ENCODE measurements at places on chromosomes 12 and 14. TPM values are rescaled to one million over a fixed set of nuclear protein-coding genes. Genes with fewer than 3 reads are reported as not detected.

TMEM233 gene
- total RNA-seq, result not detected

CIROP gene
- not detected for total RNA-seq

LRRC10 gene
- total RNA-seq, result not detected

RNASE4 gene
- 2.3 TPM for total RNA-seq

ARHGEF25 gene
- total RNA-seq, result 6.2 TPM

KTN1 gene
- total RNA-seq, result 136 TPM

GRCh38 chr12:76455582-76456345 lies 103.8 kb downstream of the OSBPL8 start:
- peak; percentile 48 for DNase-seq
- no peak overlapping the region for H3K27ac ChIP-seq
- H3K4me3 ChIP-seq, result no peak overlapping the region
- H3K36me3 ChIP-seq, result no peaks in the 10 kb centered on the region
- H3K27me3 ChIP-seq, result no peaks in the 10 kb centered on the region

DNA sequence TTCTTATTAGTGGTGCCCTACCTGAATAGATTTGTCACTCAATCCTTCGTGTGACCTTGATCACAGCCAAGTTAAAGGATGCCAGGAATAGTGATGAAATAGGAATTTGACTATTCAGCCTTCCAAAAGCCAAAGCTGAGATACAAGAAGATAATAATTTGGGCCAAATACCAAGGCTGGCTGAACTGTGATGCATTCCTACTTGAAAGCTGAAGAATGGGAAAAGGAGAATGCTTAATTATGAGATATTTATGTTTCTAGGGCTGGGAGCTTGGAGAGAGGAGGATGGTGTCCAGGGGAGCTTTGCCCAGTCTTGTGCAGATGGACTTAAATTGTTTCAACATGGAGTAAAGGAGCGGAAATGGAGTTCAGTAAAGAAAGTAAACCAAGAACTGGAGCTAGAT lies 5.2 kb downstream of the RNASE7 start:
- no peaks in the 10 kb centered on the region for H3K27me3 ChIP-seq
- no peak overlapping the region for H3K4me3 ChIP-seq
- DNase-seq, result no peak
- peaks cover 38% of the 10 kb centered on the region for H3K4me1 ChIP-seq

- no peak overlapping the region for H3K4me3 ChIP-seq
- H3K27me3 ChIP-seq, result no peaks in the 10 kb centered on the region
- H3K4me1 ChIP-seq, result no peaks in the 10 kb centered on the region
- H3K27ac ChIP-seq, result no peak overlapping the region
Measured at GRCh38 chr12:24427776-24428175, 478.3 kb upstream of the SOX5 start.

- no peak overlapping the region for H3K4me3 ChIP-seq
- DNase-seq, result no peak
- no peaks in the 10 kb centered on the region for H3K27me3 ChIP-seq
- no peaks in the 10 kb centered on the region for H3K36me3 ChIP-seq
Measured at GRCh38 chr12:14548609-14549008, 19.1 kb downstream of the PLBD1 start.

DNA sequence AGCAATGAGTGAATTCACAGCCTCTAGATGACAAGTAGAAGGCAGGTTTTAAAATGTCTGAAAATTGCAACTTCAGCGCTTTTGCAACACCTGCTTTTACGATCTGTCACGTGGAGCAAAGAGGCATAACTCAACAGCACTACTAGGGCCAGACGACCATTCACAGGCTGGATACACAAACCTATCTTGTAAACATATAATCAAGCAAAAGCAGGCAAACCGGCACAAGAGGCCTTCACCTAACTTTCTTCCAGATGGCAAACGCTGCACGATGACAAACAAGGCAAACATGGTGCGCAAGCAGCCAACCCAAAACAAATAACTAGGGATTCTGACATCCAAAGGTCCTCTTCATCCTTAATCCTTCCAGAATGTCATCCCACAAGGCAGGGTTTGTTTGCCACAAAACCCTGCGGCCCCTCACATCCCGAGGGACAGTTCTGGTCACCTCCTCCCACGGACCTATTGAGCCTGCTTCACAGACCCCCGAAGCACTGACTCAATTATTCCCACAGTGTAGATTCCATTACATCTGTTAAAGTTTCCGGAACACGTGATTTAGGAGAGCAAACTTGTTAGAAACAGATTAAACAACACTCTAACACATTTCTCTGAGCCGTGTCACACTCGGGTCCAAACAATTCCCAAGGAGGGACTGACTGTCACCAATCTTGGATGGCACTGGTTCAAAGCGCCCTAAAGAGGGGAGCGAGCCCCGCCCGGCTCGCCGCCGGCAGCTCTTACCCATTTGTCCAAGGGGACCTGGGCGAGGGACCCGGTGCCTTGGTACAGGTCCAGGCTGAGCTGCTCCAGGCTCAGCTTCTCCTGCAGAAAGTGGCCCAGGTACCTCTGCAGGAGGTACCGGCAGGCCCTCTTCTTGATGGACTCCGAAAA lies 823 bp downstream of the ATG2B start:
- H3K27ac ChIP-seq, result peak overlapping the region; percentile 94
- H3K4me3 ChIP-seq, result peak overlapping the region; percentile 92
- no peaks in the 10 kb centered on the region for H3K27me3 ChIP-seq
- DNase-seq, result peak; percentile 65

GRCh38 chr14:98698341-98698740 lies 573.7 kb downstream of the BCL11B start:
- DNase-seq, result no peak
- no peak overlapping the region for H3K27ac ChIP-seq
- no peaks in the 10 kb centered on the region for H3K36me3 ChIP-seq
- no peak overlapping the region for H3K4me3 ChIP-seq

GRCh38 chr14:102965971-102966655 lies 43.6 kb downstream of the AMN start:
- no peak overlapping the region for H3K4me3 ChIP-seq
- H3K36me3 ChIP-seq, result no peaks in the 10 kb centered on the region
- H3K27ac ChIP-seq, result no peak overlapping the region
- DNase-seq, result no peak
- H3K27me3 ChIP-seq, result no peaks in the 10 kb centered on the region
- no peaks in the 10 kb centered on the region for H3K4me1 ChIP-seq

- no peaks in the 10 kb centered on the region for H3K27me3 ChIP-seq
- no peak overlapping the region for H3K4me3 ChIP-seq
- H3K4me1 ChIP-seq, result peaks cover 25% of the 10 kb centered on the region
- DNase-seq, result peak; percentile 44
- peak overlapping the region; percentile 58 for H3K27ac ChIP-seq
Measured at GRCh38 chr12:14905269-14906004, 19.8 kb upstream of the MGP start.

GRCh38 chr14:99592394-99592793 lies 11.6 kb downstream of the CCDC85C start:
- no peaks in the 10 kb centered on the region for H3K27me3 ChIP-seq
- no peak for DNase-seq
- H3K4me3 ChIP-seq, result no peak overlapping the region

- no peaks in the 10 kb centered on the region for H3K27me3 ChIP-seq
- no peaks in the 10 kb centered on the region for H3K4me1 ChIP-seq
- no peak overlapping the region for H3K4me3 ChIP-seq
- H3K27ac ChIP-seq, result no peak overlapping the region
- no peaks in the 10 kb centered on the region for H3K36me3 ChIP-seq
Measured at GRCh38 chr12:24915501-24915900, 33.4 kb downstream of the BCAT1 start.

GRCh38 chr12:62191491-62192179 lies 68.6 kb upstream of the USP15 start:
- no peak overlapping the region for H3K4me3 ChIP-seq
- H3K27ac ChIP-seq, result no peak overlapping the region
- peaks cover 18% of the 10 kb centered on the region for H3K4me1 ChIP-seq
- no peaks in the 10 kb centered on the region for H3K36me3 ChIP-seq

DNA sequence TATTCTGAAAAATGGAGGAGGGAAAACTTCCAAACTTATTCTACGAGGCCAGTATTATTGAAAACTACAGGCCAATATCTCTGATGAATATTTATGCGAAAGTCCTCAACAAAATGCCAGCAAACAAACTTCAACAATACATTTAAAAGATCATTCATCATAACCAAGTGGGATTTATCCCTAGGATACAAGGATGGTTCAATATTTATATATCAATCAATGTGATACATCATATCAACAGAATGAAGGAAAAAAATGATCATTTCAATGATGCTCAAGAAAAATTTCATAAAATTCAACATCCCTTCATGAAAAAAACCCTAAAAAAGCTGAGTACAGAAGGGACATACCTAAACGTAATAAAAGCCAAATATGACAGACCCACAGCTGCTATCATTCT lies 45.9 kb upstream of the LMNTD1 start:
- H3K36me3 ChIP-seq, result no peaks in the 10 kb centered on the region
- no peaks in the 10 kb centered on the region for H3K27me3 ChIP-seq
- no peaks in the 10 kb centered on the region for H3K4me1 ChIP-seq
- no peak overlapping the region for H3K4me3 ChIP-seq

GRCh38 chr14:99896361-99896760 lies 103.1 kb downstream of the EML1 start:
- no peak for DNase-seq
- H3K4me3 ChIP-seq, result no peak overlapping the region
- no peaks in the 10 kb centered on the region for H3K4me1 ChIP-seq
- H3K36me3 ChIP-seq, result no peaks in the 10 kb centered on the region
- no peak overlapping the region for H3K27ac ChIP-seq

GRCh38 chr12:125240717-125241116 lies 175.5 kb downstream of the AACS start:
- no peaks in the 10 kb centered on the region for H3K36me3 ChIP-seq
- DNase-seq, result no peak
- peaks cover 12% of the 10 kb centered on the region for H3K27me3 ChIP-seq
- no peak overlapping the region for H3K4me3 ChIP-seq
- no peaks in the 10 kb centered on the region for H3K4me1 ChIP-seq

GRCh38 chr12:75766263-75767160 lies 255.1 kb upstream of the KRR1 start:
- no peaks in the 10 kb centered on the region for H3K36me3 ChIP-seq
- no peak overlapping the region for H3K27ac ChIP-seq

- no peaks in the 10 kb centered on the region for H3K27me3 ChIP-seq
- no peaks in the 10 kb centered on the region for H3K4me1 ChIP-seq
- no peak overlapping the region for H3K4me3 ChIP-seq
- no peak overlapping the region for H3K27ac ChIP-seq
Measured at GRCh38 chr14:44108601-44109000, 398.5 kb downstream of the FSCB start.

DNA sequence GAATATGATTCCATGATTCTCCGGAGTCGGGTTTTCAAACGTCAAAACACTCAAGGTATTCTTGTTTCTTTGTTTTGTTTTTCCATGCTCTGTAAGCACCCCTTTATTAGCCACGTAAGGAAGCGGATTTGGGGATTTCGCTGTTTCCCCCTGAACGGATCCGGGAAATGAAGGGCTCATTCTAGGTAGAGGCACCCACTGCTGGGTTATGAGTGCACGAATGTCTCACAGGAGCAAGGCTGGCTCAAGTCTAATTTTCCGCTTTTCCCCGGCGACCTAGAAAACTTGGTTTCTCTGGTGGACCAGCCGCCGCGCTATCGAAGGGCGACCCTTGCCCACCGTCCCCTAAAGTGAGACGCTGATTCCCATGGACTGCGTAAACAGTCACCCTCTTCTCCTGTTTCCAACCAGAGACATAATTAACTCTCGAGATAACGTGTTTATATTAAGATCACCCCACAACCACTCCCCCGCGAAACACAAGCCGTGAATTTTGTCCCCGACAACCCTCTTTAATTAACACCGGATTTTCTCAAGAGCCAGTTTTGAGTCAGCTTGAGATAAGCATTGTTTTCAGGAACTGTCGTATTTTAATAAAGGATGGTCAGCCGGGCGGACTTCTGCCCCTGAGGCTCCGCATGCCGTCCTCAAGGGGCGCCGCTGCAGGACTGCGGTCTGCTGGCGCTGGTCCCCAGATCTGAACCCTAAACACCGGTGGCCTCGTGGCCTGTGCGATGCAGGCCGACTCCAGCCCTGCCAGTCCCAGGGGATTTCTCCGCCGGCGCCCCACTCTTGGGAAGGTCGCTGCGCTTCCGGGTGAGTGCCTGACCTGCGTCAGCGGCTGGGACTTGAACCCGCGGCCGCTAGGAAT lies 515 bp upstream of the ABCC9 start:
- H3K27ac ChIP-seq, result peak overlapping the region; percentile 85
- H3K4me1 ChIP-seq, result peaks cover 3% of the 10 kb centered on the region
- no peaks in the 10 kb centered on the region for H3K36me3 ChIP-seq
- no peak overlapping the region for H3K4me3 ChIP-seq
- DNase-seq, result peak; percentile 47
- H3K27me3 ChIP-seq, result peaks cover 12% of the 10 kb centered on the region

DNA sequence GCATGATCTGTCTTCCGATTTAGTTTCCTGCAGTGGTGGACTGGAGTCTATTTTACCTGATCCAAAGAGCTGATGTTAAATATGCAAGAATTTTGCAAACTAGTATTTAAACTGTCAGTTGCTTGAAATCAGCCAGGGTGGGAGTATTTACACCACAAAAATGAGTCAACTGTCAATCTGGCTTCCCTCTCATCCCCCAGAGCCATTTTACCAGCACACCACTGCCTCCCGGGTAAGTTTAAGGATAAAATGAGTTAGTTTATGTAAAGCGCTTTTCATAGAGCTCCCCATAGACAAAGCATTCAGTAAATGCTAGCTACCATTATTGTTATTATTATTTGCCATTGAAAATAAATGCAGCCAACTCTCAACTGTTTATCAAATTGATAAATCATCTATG lies 106.3 kb upstream of the FRMD6 start:
- no peaks in the 10 kb centered on the region for H3K27me3 ChIP-seq
- H3K4me3 ChIP-seq, result no peak overlapping the region
- H3K36me3 ChIP-seq, result no peaks in the 10 kb centered on the region
- H3K4me1 ChIP-seq, result no peaks in the 10 kb centered on the region

GRCh38 chr12:46360908-46361666 lies 11.5 kb downstream of the SLC38A2 start:
- peaks cover 76% of the 10 kb centered on the region for H3K36me3 ChIP-seq
- peaks cover 28% of the 10 kb centered on the region for H3K4me1 ChIP-seq
- H3K27me3 ChIP-seq, result no peaks in the 10 kb centered on the region
- H3K4me3 ChIP-seq, result no peak overlapping the region
- H3K27ac ChIP-seq, result no peak overlapping the region

GRCh38 chr12:6697584-6698351 lies 2.8 kb downstream of the PIANP start:
- H3K36me3 ChIP-seq, result no peaks in the 10 kb centered on the region
- H3K27ac ChIP-seq, result no peak overlapping the region
- H3K27me3 ChIP-seq, result peaks cover 48% of the 10 kb centered on the region
- H3K4me1 ChIP-seq, result peaks cover 5% of the 10 kb centered on the region
- H3K4me3 ChIP-seq, result no peak overlapping the region

Measured in adrenal gland (tissue), 19 donors.